ENCODE measurements at places on chromosomes 3 and 15. TPM values are rescaled to one million over a fixed set of nuclear protein-coding genes. Genes with fewer than 3 reads are reported as not detected.

Gene CLDN16
- total RNA-seq: 0.16 TPM

Gene CD200
- 35.0 TPM for total RNA-seq

Gene SEMA3G
- total RNA-seq: 9.6 TPM

Gene WDR72
- total RNA-seq: 1.4 TPM

Gene PLCB2
- 9.7 TPM for total RNA-seq

Gene CCK
- total RNA-seq: 5.6 TPM

Gene CCDC54
- not detected for total RNA-seq

Gene PLA2G4D
- not detected for total RNA-seq

Gene ARPC4
- 72.3 TPM for total RNA-seq

Gene RAB5A
- 89.5 TPM for total RNA-seq

Gene GABRR3
- total RNA-seq: 25.8 TPM

Gene FOXP1
- 152 TPM for total RNA-seq

Gene KBTBD8
- 7.5 TPM for total RNA-seq

Gene TTC14
- 114 TPM for total RNA-seq

Gene CYP1A2
- not detected for total RNA-seq

Gene TRH
- total RNA-seq: 14.0 TPM

All from camera-type eye (tissue), 1 donor.